ENCODE measurements at places on chromosomes 5 and 9.
A peak's percentile ranks its signal among the peaks of the same experiment; 100 is the strongest.

GRCh38 chr5:15516486-15516885 is 16.5 kb downstream of the FBXL7 start:
- no peak for DNase-seq

- DNase-seq: no peak
Observed at GRCh38 chr5:53507013-53507412, 26.6 kb downstream of the FST start.

DNA sequence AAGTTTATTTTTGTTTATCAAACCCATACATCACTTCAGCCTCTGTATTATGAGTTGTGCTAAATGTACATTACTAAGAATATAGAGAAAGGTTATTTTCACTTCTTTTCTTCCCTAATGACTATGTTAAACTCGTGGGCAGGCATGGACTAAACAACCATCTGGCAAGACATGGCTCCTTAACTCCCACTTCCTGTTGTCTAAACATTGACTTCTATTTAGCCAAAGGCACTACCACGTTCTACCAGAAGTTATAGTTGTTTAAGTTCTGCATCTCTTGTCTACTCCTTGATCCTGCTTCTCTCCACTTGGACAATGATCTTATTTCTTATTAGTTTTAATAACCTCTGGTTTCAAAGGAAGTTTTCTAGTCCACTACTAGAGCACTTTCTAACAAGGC is 136.1 kb downstream of the MACIR start:
- no peak for DNase-seq

GRCh38 chr9:105330201-105330600 is 85.8 kb downstream of the SLC44A1 start:
- no peak for DNase-seq

GRCh38 chr5:103148213-103148612 is 28.1 kb downstream of the PPIP5K2 start:
- DNase-seq: no peak

DNA sequence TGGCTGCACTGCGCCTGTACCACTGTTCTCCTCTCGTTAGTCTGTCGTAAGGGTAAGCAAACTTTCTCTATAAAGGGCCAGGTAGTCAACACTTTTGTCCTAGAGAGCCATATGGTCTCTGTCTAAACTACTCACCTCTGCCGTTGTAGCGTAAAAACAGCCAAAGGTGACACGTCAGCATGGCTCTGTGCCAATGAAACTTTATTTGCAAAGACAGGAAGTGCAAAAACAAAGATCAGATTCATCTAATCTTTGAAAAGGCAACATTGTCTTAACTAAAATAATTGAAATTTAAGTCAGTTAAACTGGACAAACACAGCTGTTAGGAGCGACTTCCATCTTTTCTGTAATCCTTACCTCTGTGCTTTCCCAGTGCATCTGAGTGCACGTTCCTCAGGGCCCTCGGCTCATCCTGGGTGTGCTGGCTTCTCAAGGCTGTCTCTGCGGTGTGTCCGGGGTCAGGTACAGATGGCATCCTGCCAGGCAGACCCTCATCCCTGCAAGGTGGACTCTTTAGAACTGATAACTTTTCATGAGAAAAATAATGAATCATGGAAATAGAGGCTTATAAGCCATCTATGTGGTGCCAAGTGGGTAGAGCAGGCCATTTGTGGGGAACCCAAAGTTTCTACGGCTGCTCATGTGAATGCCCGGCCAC is 35.2 kb upstream of the IRX4 start:
- DNase-seq: no peak

GRCh38 chr5:54309691-54310432 is 511 bp downstream of the ARL15 start:
- peak; percentile 59 for DNase-seq

DNA sequence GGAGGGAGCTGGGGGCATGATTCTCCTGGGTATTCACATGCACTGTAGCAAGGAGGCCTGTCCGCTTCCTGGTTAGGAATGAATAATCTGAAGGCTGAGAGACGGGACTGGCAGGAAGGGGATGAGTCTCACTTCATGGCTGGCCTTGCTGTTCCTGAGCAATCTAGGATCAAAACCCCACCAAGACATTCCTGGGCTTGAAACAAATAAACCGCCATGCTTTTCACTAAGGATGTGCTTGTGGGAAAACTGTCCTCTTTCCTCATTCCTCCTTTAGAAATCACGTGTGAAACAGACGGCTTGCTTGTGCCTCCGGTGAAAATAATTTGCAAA is 132.8 kb downstream of the MACROH2A1 start:
- no peak for DNase-seq

Measured in NCI-H1092 treated with DMSO at 0.1 percent for 48 hours (cell line).